NCI-H187 treated with DMSO at 0.1 percent for 48 hours (cell line): ENCODE measurements at places on chromosomes 5 and 9.

DNA sequence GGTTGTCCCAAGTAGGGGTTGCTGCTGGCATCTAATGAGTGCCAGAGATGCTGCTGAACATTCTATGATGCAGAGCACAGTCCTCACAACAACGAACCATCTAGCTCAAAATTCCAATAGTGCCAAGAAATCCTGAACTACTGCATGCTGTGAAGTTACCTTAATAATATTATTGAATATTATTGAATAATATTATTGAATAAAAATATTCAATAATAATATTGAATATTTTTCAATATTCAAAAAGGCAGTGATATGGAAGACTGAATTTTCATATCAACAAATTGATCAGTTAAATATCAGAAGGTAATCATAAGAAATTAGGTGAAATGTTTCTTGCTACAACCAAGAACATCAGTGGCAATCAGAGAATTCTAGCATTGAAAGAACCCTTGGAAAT lies 2.8 kb downstream of the HTR4 start:
- DNase-seq = no peak

DNA sequence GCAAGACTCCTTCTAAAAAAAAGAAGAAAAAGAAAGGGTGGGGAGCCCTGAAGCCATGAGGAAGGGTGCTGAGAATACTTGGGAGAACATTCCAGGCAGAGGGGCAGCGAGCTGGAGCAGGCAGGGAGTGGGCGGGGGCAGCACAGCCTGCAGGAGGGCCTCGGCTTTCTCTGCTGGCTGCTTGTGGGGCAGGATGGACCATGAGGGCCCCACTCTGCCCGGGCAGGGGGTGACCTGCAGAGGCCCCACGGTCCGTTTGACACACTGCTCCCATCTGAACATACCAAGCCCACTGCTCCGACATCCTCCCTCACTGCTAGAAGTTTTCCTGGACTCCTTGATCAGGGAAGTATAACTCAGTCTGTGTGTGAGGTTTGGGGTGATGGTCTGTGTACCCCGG lies 11.7 kb upstream of the NUP214 start:
- no peak for DNase-seq

- no peak for DNase-seq
Measured at GRCh38 chr9:1879501-1879900, 135.6 kb upstream of the SMARCA2 start.

- no peak for DNase-seq
Measured at GRCh38 chr9:112061152-112061740, 113.9 kb downstream of the SUSD1 start.

DNA sequence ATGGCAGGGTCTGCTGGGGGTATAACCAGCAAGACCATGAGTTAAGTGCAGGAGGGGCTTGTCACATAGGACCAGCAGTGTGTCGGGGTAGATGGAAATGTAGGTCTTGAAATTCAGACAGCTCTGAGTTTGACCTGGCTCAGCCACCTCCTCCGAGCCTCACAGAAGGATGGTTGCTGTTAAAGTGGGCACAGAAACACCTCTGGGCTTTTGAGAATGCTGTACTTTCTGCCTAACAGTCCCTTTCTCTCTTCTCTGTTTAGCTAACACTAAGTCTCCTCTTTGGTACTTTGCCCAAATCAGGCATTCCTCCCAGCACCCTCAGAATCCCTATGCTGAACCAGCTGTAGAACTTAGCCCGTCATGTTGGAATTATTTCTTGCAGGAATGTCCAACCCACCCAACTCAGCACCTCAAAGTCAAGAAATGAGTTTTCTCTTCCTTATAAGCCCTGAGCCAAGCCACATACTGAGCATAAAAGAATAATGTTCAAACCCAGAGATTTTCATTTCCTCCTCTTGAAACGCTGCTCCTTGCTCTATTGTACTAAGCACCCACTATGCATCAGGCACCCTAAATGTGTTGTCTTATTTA lies 41.7 kb upstream of the MATR3 start:
- DNase-seq = no peak

GRCh38 chr9:4048441-4048840 lies 251.4 kb downstream of the GLIS3 start:
- DNase-seq = no peak

- no peak for DNase-seq
Measured at GRCh38 chr5:93791518-93791972, 50.1 kb upstream of the POU5F2 start.

DNA sequence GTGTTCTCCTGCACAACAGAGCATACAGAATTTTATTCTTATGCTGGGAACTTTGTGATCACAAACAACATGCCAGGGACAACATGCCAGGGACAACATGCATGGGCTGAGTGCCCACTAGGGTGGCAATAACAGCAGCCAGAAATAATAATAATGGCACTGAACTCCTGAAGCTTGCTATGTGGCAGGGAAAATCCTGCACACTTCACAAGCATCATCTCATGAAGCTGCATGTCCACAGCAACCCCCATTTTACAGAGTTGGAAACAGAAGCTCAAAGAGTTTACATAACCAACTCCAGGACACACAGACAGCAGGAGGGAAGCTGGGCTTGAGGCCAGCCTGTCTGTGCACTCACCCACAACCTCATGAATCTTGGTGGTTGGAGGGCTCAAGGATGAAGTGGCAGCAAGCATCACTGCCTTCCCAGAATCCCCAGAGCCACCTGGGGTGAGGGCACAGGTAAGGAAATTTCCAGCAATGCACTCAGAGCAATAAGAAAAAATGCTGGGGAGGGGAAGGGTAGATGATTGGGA lies 111.4 kb downstream of the GABBR2 start:
- DNase-seq = no peak

- no peak for DNase-seq
Measured at GRCh38 chr5:169801781-169802180, 164.7 kb downstream of the DOCK2 start.

- no peak for DNase-seq
Measured at GRCh38 chr5:58261605-58262004, 198.3 kb downstream of the PLK2 start.

DNA sequence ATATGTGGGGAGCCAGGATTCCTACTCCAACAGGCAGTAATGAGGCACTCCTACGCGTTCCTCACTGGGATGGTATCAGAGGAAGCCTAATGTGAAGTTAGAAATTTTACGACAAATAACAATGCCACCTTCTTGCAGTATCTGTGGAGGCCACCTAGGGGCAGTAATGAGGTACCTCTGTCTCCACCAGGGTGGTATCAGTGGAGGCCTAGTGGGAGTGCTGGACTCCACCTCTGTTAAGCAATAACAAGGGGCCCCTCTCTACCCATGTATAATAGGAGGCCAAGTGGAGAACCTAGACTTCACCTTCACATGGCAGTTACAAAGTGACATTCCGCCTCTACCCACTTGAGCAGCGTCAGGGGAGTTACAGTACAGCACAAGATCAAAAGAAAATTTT lies 147.9 kb downstream of the PLPPR1 start:
- DNase-seq = no peak

DNA sequence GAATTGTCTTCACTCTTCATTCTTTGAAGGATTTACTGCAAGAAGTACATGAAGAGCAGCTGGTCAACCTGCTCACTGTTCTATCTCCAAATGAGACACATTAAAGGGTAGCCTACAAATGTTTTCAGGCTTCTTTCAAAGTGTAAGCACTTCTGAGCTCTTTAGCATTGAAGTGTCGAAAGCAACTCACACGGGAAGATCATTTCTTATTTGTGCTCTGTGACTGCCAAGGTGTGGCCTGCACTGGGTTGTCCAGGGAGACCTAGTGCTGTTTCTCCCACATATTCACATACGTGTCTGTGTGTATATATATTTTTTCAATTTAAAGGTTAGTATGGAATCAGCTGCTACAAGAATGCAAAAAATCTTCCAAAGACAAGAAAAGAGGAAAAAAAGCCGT lies 37.6 kb downstream of the FXN start:
- no peak for DNase-seq

- no peak for DNase-seq
Measured at GRCh38 chr9:19271081-19271480, 40.6 kb downstream of the DENND4C start.

- no peak for DNase-seq
Measured at GRCh38 chr9:26471261-26471660, 421.3 kb downstream of the CAAP1 start.
